Left cardiac atrium (tissue), 4 donors: ENCODE measurements at places on chromosomes 1 and 21. TPM values are rescaled to one million over a fixed set of nuclear protein-coding genes. Genes with fewer than 3 reads are reported as not detected.

DNA sequence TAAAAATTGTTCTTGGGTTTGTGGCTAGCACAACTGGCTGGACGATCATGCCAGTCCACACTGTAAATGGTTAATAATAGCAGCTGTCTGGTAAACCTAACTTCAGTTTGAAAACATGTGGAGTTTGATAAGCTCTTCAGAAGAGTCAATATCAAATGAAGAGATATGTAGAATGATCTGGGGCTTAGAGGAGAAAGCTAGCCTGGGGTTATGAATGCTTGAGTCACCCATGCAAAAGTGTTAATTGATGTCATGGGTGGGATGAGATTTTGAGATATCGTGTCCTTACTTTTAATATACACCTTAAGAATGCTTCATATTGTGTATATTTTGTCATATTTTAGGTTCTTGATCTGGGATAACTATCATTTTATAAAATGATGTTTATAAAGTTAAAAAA, 554.7 kb upstream of the ZRANB2 start:
- no peak for DNase-seq

GRCh38 chr1:244047621-244048255, 3.3 kb upstream of the ZBTB18 start:
- DNase-seq: peak; percentile 72

DNA sequence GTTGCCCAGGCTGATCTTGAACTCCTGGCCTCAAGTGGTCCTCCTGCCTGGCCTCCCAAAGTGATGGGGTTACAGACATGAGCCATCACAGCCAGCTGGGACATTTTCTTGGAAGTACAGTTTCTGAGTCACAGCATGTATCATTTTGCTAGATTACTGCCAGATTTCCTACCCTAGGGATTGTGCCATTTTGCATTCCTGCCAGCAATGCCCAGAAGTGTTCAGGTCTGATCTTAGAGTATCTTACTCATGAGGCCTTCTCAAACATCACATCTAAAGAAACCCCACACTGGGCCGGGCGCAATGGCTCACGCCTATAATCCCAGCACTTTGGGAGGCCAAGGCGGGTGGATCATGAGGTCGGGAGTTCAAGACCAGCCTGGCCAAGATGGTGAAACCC, 10.2 kb downstream of the BMP8A start:
- no peak for DNase-seq

DNA sequence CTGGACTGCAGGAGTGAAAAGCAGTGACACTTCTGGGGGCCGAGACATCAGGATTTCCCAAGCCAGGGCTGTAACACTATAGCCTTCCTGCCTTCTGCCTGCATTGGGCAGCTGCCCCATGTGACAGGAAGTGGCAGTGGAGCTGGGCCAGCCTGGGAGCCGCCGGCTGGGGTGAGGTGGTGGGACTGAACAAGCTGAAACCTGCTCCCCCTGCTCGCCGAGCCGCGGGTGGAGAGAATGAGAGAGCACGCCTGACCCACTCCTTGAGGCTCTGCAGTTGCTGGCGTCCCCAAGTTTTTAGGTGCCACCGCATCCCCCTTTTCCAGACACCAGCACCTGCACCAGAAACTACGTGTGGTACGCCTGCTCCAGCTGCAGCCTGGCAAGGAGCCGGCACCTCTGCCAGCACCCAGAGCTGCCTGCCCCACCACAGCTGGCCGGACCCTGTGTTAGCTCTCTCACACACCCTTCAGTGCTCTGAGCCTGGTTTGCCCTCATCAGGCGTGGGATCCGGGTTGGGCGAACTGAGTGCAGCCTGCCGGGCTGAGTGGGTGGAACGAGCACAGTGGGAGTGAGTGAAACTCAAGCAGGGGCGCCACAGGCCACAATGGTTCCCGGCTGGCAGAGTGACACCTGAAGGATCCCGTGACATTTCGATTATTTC, 119.4 kb downstream of the AKT3 start:
- no peak for DNase-seq

DNA sequence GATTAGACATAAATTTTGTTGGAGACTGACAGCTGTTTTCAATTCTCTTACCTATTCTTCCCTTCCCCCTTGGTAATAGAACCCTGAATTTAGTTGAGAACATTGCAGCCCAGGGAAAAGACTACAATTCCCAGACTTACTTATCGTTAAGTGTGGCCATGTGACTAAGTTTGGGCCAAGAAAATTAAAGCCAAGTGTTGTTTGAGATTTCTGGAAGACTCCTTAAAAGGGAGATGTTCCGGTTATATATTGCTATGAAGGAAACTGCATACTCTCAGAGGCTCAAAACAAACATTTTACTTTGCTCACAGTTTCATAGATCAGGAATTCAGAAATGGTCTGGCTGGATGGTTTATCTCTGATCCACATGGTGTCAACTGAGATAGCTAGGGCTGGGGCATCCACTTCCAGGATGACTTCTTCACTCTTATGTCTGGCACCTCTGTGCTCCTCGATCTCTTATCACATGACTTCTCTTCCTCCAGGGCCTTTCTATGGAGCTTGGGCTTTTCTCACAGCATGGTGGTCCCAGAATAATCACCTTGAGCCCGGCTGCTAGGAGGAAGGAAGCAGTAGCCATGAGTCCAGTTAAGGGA, 22.4 kb upstream of the CD34 start:
- no peak for DNase-seq

GRCh38 chr1:240765732-240766363, 153.9 kb upstream of the GREM2 start:
- no peak for DNase-seq

The KLF18 gene
- total RNA-seq: not detected

The WNT3A gene
- not detected for total RNA-seq

The HAO2 gene
- not detected for total RNA-seq

GRCh38 chr1:3522112-3522511, 67.6 kb downstream of the ARHGEF16 start:
- DNase-seq: no peak

- no peak for DNase-seq
These were observed 3.6 kb upstream of the MAP1LC3C start for GRCh38 chr1:242002510-242002909.

The SDCCAG8 gene
- 23.8 TPM for total RNA-seq

The MX2 gene
- 7.7 TPM for total RNA-seq

The TINAGL1 gene
- total RNA-seq: 128 TPM

- DNase-seq: no peak
These were observed 210.7 kb upstream of the PTBP2 start for GRCh38 chr1:96510911-96511310.

GRCh38 chr1:87956072-87956471, 627.4 kb downstream of the LMO4 start:
- peak; percentile 64 for DNase-seq

GRCh38 chr1:185998391-185998790, 264.2 kb downstream of the HMCN1 start:
- no peak for DNase-seq

DNA sequence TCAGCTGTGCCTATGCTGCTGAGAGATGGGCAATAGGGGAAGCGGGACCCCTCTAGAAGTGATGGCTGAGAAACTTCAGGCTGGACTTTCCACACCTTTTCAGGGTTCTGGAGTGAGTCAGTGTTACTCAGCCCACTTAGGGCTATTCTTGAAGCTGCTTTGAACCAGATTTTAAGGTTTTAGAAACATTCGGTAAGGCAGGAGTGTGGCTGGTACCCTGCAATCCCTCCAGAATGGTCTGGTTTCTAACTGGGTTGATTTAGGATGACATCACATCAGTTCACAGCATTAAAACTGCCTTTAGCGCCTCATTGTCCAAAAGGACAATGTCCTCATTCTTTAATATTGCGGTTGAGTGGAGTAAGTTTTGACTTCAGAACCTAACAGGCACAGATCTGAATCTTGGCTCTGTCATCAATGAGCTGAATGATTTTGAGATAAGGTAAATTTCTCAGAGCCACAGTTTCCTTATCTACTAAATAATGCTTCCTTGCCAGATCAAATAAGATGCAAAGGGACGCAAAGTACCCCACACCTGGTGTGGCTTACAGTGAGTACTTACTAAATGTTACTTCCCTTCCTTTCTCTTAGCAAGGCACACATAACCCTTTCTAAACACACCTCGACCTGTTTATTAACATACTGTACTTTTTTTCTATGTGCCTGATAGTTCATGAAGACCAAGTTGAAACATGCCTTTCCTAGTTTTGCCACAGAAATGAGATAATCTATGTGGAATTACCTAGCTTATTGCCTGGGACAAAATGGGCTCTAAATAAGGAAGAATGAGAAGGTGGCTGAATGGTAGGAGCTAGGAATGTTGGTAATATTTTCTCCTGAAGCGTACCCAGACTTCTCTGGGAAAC, 209.8 kb downstream of the ROR1 start:
- no peak for DNase-seq

DNA sequence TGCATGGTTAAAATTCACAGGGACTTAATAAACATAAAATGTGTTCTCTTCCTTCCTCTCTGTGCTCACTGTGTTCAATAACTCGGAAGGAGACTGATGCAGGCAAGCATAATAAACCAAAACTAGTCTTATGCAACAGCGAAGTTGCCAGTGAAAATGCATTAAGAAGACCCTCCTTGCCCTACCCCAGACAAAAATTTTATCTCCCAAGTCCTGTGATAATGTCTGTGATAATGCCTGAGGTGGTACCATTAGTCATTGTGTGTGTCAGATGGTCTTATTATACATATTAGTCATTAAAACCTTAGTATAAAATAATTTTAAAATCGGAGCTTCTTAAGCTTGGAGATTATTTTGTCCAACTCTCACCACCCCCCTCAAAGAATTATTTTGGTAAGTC, 97.8 kb downstream of the NGF start:
- no peak for DNase-seq

DNA sequence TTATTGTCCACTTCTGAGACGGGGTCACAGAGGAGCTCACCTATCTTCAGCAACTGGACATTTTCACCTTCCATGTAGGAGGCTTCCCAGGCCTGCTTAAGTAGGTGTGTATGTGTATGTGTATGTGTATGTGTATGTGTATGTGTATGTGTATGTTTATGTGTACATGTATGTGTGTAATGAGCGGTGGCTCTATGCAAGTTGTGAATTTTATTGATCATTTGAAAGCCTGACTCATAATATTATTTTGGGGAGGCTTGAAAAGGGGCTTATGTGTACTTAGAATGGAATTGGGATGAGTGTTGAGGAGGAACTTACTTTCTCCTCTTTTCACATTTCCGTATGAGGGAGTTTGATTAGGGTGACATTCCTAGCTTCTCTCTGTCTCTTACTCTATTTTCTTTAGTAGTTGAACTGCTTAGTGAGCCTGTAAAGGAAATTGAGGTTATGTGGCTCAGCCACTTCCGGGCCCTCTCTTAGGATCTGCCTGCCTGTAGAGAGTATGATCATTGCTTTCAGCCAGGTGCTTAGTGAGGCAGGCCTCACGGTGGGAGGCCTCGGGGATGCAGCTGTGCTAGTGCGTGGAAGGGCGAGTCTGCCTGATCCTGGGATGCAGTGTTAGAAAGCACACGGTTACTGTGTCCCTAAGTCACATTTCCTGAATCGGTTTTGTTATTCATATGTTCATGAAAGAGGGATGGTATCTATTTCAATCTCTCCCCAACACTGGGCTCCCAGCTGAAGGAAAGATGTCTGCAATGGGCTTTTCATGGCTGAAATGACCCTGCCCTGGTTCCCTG, 61.0 kb downstream of the IER5 start:
- no peak for DNase-seq

- DNase-seq: no peak
These were observed 162.9 kb upstream of the GJB5 start for GRCh38 chr1:34591751-34592629.

GRCh38 chr1:245679821-245680780, 525.3 kb downstream of the KIF26B start:
- DNase-seq: no peak

The LCE3E gene
- not detected for total RNA-seq

DNA sequence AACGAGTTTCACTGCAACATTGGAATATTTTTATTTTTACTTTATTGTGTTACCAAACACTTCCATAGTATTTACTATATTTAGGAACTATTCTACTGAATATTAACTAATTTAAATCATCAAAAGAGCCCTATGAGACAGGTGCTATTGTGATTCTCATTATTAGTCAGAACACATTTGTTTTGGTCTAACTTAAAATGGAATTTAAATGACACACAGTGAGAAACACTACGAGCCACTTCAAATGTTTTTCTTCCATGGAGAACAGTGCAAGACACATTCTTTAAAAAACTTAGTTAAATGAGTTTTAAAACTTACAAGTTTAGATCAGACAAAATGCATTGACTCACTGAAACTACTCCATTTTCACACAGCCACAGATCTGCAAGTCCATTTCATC, 6.6 kb upstream of the TRAF3IP3 start:
- DNase-seq: no peak

The GGPS1 gene
- total RNA-seq: 25.1 TPM

DNA sequence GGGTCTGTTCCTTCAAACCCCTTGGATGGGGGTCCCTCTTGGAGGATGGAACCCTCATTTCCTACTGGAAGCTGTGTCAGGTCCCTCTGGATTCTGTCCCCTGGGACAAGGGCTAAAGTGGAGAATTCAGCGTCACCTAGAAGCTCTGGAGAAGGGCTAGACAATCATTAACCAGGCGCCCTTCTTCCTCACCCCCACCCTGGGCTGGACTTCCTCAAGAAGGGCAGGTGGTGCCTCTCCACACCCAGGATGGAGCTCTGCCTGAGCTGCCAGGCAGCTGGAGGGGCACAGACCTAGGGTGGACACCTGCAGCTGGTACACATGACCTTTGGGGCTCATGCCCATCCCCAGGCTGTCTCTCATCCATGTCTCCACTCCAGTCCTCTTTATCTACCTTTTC, 3.6 kb downstream of the CELF3 start:
- DNase-seq: no peak

DNA sequence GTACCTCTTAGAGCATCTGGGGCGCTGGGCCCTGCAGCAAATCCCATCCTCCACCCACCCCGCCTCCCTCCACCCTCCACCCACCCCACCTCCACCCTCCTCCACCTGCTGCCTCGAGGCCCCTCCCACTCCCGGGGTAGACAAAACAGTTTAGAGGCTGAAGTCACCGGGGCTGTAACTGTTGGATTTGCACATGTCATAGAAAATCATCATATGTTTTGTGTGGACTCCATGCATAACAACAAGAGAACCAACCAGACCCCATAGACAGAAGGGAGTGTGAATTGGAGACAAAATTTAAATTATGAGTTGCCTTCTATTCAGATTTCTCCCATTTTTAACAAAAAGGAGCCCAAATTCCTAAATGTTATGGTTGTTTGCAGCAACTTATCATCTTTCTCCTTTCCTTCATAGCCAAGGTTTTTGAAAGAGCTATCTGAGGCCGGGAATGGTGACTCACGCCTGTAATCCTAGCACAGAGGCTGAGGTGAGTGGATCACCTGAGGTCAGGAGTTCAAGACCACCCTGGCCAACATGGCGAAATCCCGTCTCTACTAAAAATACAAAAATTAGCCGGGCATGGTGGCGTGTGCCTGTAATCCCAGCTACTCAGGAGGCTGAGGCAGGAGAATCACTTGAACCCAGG, 28.2 kb upstream of the LGALS8 start:
- DNase-seq: no peak

GRCh38 chr1:161962091-161962887, 61.4 kb downstream of the OLFML2B start:
- DNase-seq: no peak

The AHDC1 gene
- 37.6 TPM for total RNA-seq

DNA sequence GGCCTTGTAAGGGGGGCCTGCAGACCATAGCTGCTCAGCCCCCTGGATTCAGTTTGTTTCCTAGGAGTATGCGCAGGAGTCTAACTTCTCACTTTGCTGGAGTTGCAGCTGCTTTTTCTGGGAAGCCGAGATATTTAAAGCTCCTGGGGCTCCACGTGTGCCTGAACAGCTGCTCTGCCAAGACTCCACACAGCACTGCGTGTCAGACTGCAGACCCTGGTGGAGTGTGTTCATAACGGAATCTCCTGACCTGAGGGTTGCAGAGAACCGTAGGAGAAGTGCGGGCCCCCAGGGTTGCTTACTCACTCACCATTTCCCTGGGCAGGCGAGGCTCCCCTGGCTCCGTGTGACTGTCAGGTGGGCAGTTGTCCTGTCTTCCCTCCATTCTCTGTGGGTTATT, 474.3 kb upstream of the TMPRSS15 start:
- no peak for DNase-seq
